ENCODE measurements at places on chromosomes 7 and 10.

GRCh38 chr10:100913470-100913865 lies 705 bp downstream of the SLF2 start:
- no peak for DNase-seq

DNA sequence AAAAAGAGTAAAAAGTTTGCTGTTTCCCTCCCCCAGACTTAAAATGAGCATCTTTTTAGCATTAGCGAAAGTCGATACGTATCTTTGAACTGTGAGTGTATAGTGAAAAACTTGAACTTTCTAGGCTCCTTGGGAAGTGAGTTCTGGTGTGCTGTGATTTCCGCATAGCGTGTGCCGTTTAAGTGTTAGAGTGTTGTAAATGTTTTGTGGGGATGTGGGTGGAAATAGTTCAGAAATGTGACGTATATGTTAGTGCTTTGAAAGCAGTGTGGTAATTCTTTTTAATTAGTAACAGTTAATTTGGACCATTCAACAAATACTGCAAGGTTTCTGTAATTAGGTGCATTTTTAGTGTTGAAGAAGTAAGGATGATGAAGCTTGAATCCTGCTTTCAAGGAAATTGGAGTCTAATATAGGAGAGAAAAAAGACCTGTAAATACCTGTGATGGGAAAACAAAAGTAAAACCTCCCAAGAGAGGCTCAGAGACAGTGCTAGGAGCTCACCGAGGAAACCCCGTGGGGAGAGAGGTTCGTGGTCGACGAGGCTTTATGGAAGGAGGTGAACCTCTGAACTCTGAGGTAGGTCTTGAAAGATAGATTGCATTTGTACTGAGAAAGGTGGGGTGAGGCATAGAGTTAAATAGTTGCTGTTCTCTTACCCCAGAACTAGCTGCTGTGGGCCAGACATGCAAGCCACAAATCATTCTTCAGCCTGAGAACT lies 40.8 kb downstream of the RBM33 start:
- no peak for DNase-seq

DNA sequence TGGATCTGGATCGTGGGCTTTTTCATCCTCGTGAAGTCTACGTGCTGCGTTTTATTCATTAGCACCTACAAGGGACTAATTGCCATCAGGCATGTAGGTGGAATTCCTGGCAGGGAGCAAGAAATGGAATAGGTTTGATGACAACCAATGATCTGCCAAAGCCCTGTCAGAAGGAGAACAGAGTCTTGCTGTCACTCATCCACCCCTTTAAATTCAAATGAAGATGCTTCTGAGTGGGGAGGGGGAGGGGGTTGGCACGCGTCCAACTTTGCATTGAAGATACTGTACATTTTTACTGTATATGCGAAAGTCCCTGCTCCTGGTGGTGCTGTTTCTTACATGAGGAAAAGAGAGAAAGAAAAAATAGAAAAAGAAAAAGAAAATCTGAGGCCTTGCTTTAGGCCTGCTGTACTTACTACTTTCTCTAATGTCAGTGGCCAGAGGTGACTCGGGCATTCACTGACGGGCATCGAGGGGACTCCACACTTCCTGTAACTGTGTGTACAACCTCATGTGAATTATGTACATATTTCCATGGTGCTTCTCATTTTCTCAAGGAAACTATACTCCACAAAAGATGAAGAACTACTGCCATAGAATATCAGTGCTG lies 569.1 kb downstream of the INHBA start:
- DNase-seq, result no peak

DNA sequence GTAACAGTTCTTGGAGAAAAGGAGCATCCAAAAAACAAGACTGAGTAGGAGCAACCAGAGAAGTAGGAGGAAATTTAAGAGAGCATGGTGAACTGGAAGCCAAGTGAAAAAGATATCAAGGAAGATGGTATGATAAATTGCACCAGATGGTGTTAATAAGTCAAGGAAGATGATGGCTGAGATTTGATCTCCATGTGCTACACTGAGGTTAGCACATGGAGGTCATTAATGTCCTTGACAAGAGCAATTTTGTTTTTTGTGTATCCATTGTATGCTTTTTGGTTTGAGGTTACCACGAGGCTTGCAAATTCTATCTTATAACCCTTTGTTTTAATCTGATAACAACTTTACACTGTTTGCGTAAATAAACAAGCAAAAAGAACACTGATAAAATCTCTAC lies 11.3 kb upstream of the PTTG1IP2 start:
- DNase-seq, result no peak

GRCh38 chr7:17123020-17123419 lies 175.4 kb upstream of the AHR start:
- DNase-seq, result no peak

GRCh38 chr10:95646160-95646559 lies 10.4 kb downstream of the ALDH18A1 start:
- no peak for DNase-seq

DNA sequence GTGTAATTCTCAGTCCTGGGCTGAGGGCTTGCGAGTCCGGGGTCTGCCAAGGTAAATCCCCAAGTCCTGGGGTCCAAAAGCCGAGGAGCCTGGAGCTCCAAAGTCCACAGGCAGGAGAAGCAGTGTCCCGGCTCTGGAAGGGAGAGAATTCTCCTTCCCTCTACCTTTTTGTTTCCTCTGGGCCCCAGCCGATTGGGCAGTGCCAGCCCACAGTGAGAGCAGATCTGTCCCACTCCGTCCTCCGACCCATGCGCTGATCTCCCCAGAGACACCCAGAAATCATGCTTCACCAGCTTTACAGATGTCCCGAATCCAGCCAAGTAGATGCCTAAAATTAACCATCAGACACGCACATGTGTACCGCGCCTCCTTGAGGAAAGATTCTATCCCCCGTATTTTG lies 8.1 kb upstream of the VIPR2 start:
- no peak for DNase-seq

DNA sequence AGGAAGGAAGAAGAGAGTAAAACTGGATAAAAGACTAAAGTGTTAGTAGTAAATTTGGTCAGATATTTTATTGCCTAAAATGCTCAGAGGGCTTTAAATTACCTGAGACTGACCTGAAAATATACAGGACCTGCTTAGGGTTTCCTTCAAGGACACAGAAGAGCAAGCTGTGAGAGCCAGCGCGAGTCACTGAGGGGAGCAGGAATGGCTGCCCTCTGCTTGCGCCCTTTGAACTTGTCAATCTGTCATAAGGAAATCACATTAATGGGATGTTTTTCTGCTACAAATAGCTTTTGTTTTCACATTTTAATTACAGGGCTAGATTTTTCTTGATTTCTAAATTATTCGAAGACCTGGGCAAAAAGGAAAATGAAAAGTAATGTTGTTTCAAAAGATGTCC lies 26.9 kb downstream of the DNAJB9 start:
- no peak for DNase-seq

DNA sequence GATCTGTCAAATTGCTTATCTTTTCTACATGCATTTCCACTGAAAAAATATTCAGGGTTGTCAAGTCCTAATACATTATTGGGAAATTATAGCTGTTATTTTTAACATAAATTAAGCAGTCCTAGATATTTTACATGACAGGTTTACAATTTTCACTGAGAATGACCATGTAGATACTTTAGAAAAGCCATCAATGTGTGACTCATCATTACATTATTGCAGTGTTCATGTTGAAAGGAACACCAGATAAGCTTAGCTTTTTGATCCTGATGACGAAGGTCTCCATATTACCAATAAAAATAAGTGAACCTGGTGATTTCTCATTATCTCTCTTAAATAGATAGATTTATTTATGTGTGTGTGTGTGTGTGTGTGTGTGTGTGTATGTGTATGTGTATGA lies 529.5 kb upstream of the PCDH15 start:
- DNase-seq, result no peak

Data from activated T-cell treated with anti-CD3 and anti-CD28 coated beads for 24 hours (primary cell).